ENCODE measurements at places on chromosomes 4 and X.

- peak; percentile 67 for DNase-seq
Measured at GRCh38 chr4:106344647-106344970, 24.0 kb downstream of the GIMD1 start.

- no peak for DNase-seq
Measured at GRCh38 chr4:93896516-93896915, 68.0 kb downstream of the ATOH1 start.

DNA sequence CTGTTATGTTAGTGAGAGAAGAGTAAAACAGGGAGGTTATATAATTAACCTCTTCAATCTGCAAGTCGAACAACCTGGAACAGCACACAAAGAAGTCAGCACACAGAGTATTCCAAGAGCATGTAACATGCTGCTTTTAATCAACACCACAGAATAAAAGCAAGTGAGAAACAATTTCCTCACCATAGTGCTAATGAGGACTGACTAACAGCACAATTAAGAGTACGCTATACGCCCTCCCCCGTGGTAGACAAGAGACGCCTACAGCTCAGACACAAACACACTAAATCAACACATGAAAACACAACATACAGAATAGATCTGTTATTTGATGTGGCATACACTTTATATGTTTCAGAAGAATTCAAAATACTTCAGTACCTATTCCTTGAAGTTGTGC, 103.0 kb downstream of the PPP3CA start:
- no peak for DNase-seq

GRCh38 chrX:107861056-107861455, 35.4 kb downstream of the MID2 start:
- no peak for DNase-seq

- DNase-seq = no peak
Measured at GRCh38 chr4:46945062-46945461, 36.0 kb upstream of the COX7B2 start.

DNA sequence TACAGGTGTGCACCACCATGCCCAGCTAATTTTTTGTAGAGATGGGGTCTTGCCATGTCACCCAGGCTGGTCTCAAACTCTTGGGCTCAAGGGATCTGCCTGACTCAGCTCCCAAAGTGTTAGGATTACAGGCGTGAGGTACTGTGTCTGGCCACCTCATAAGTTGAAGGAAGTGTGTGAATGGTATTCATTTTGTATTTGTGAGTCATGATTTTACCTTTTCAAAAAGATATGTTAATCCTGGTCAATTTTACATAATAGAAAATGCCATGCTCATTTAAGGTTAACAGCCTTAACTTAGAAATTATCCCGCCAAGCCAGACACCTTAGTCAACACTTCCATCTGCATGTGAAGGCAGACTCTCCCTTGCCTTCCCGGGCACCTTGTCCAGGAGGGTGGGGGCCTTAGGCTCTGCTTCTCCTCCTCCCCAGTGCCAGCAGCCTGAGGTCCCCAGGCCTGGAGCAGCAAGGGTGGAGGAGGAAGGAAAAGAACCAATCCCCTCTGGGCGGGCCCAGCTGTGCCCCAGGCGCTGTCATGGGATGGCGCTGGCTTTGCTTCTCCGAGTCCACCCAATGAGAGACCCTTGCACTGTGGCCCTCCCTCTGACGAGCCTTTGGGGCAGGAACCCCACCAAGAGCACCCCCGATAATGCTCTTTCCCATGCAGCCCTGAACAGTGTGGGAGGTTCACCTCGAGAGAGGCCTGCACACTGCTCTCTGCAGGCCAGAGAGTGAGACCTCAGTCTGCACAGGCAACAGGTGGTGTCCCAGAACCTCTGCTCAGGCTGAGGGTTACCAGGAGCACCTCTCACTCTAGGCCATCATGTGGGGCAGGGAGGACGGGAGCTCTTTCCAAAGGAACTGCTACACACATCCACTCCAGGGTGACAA, 37.3 kb downstream of the RNF212 start:
- DNase-seq = no peak

DNA sequence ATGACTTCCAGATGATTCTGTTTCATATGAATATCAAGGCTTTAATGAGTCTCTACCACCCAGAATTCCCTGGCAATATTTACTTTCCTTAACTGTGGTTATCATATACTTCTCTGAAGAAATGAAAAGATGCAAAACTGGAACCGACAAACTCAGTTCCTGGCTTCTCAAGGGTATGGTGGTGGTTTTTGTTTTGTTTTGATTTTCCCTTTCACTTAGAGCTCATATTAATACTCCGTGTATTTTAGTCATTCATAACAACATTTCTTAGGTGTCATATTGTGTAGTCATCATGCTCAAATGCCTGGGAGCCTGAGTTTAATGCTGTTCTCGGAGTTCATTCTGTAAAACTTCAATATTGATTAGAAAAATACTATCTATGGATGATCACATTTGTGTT, 665 bp downstream of the TRPC5OS start:
- DNase-seq = no peak

DNA sequence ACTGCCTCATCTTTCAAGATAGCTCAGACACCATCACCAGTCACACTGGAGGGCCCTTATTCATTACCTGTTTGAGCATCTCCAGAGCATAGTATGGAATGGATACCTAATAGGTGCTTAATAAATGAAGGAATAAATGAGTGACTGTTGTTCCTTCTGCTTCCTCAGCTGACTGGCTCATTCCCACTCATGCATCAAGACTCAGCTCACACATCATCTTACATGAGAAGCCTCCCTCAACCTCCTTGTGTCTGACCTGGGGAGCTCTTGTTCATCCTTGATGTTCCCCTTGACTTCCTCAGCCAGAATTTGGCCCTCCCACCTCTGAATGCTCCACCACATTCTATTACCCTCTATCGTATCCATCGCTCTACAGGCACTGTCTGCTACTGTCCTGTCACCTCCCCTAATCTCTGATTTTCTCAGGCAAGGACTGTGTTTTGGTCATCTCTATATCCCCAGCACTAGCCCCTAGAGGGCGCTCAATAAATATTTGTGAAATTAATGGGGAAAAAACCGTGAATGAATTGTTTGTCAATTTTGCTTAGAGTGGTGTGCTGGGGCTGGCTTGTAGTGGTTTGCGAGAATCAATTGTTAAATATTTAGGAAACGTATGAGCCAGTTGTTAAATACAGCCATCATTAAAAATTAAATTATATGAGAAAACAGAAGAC, 88.3 kb downstream of the NHSL2 start:
- DNase-seq = peak; percentile 36

GRCh38 chr4:90943311-90943710, 816.1 kb downstream of the CCSER1 start:
- DNase-seq = no peak

GRCh38 chr4:87356832-87357526, 34.0 kb downstream of the HSD17B11 start:
- DNase-seq = no peak

- peak; percentile 6 for DNase-seq
Measured at GRCh38 chr4:174554231-174554728, 32.0 kb upstream of the HPGD start.

- DNase-seq = no peak
Measured at GRCh38 chr4:107618656-107619055, 101.4 kb downstream of the PAPSS1 start.

DNA sequence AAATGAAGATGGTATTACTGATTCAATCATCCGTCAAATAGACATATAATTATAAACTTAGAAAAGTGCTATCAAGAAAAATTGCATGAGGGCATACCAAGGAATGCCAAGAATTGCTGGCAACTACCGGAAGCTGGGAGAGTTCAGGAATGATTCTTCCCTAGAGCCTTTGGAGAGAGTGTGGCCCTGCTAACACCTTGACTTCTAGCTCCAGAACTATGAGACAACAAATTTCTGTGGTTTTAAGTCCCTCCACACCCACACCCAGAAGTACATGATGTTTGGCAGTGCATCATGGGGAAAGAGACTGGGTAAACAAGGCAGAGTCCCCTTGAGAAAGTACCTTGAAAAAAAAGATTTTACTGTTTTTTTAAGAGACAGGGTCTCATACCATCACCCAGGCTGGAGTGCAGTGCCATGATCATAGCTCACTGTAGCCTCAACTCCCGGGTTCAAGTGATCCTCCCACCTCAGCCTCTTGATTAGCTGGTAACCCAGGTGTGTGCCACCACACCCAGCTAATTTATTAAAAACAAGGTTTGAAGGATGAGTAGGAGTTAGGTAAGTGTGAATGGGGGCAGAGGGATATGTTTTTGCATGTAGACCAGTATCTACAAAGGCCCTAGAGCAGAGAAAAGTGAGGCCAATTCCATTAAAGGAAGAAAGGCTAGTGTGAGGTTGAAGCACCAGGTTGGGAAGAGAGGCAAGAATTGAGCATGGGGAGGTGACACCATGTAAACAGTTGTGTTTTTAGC, 53.1 kb downstream of the GSX2 start:
- peak; percentile 75 for DNase-seq

GRCh38 chr4:68476191-68476590, 28.9 kb downstream of the TMPRSS11E start:
- DNase-seq = peak; percentile 52

- DNase-seq = peak; percentile 36
Measured at GRCh38 chrX:149074398-149074797, 430.7 kb downstream of the IDS start.

DNA sequence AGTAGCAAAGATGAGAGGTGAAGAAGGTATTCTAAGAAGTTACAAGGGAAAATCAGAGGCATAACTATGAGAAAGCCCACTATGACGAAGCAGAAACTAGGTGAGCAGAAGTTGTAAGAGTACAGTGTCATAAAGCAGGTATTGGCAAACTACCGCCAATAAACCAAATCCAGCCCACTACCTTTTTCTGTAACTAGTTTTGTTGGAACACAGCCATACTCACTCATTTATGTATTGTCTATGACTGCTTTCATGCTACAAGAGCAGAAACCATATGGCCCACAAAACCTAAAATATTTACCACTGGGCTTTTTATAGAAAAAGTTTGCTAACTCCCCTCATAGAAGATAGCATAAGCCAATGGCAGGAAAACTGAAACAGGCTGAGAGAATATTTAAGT, 31.8 kb upstream of the ZCCHC13 start:
- no peak for DNase-seq

DNA sequence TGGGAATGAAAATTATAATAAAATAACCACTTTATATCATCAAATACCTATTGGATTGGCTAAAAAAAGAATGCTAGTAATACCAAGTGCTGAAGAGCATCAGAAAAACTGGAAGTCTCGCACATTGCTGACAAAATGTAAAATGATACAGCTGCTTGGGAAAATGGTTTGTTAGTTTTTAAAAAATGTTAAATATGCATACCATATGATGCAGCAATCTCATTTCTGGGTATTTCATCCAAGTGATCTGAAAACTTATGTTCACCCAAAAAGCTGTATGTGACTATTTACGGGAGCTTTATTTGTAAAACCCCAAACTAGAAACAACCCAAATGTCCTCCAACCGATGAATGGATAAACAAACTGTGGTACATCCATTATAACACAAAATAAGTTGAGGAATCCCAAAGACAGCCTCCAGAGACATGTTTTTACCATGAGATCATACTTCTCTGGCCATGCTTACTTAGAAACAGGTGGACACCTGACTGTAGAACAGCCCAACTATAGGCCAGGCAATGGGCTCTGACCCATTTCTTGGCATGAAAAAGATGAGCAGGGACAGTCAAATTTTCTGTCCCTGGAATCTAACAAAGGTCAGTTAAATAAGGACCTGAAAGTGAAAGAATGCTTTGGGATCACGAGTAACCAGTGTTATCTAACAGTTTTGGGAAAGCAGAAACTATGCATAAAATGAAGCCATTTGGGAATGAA, 47.5 kb upstream of the FAM120C start:
- peak; percentile 29 for DNase-seq

GRCh38 chr4:127379499-127379898, 253.3 kb upstream of the INTU start:
- DNase-seq = no peak

DNA sequence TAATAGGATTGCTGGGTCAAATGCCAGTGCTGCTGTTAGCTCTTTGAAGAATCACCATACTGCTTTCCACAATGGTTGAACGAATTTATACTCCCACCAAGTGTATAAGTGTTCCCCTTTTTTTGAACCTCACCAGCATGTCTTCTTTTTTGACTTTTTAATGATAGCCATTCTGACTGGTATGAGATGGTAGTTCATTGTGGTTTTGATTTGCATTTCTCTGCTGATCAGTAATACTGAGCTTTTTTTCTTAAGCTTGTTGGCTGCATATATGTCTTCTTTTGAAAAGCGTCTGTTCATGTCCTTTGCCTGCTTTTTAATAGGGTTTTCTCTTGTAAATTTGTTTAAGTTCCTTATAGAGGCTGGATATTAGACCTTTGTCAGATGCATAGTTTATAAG, 14.8 kb downstream of the USP38 start:
- no peak for DNase-seq

GRCh38 chr4:53376900-53377299, 541 bp upstream of the FIP1L1 start:
- no peak for DNase-seq

- no peak for DNase-seq
Measured at GRCh38 chrX:16869393-16870094, 618 bp downstream of the RBBP7 start.

DNA sequence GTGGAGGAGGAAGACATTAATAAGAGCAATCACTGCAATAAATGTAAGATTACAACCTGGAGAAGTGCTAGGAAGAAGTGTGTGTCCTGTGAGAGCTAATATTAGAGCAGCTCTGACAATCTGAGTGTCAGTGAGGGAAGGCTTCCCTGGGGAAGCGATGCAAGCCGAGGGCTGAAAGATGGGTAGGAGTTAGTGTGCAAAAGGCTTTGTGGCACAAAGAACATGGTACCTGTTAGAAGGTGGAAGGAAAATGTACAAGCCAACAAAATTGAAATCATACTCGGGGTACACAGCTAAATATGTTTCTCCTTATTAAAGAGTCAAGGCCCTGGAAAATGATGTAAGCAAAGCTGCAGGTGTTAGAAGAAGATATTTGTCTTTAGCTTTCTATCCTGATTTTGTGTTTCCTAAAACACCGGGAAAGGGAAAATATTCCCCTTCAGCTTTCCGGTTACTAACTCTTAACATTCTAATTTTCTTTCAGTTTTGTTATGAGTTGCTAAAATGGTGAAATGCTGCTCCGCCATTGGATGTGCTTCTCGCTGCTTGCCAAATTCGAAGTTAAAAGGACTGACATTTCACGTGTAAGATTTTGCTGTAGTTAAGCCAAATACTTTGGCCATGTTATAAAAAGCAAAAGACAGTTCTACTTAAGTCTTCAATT, 808 bp downstream of the THAP6 start:
- DNase-seq = no peak

DNA sequence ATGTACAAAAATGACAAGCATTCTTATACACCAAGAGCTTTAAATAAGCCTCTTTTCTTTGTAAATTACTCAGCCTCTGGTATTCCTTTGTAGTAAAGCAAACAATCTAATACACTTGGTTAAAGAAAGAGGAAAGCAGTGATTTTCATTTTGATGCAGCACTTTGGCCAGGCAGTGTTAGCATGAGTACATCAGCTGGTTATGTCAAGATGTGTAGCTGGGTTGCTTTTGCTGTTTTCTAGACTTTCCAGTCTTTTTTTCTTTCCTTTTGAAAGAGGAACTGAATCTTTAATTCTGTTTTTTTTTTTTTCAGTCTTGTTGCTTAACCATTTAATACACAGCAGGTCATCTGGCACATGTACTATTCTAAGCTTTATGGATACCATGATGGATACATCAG, 167.1 kb upstream of the AADAT start:
- no peak for DNase-seq

- DNase-seq = no peak
Measured at GRCh38 chr4:32697281-32697814, 1977.2 kb downstream of the PCDH7 start.
